Aorta (tissue), 5 donors: ENCODE measurements at places on chromosomes 7 and 10. TPM values are rescaled to one million over a fixed set of nuclear protein-coding genes. Genes with fewer than 3 reads are reported as not detected.

PLAC9 gene
- 113 TPM for total RNA-seq

ALOX5 gene
- total RNA-seq, result 25.3 TPM

FLNC gene
- total RNA-seq, result 135 TPM

DNA sequence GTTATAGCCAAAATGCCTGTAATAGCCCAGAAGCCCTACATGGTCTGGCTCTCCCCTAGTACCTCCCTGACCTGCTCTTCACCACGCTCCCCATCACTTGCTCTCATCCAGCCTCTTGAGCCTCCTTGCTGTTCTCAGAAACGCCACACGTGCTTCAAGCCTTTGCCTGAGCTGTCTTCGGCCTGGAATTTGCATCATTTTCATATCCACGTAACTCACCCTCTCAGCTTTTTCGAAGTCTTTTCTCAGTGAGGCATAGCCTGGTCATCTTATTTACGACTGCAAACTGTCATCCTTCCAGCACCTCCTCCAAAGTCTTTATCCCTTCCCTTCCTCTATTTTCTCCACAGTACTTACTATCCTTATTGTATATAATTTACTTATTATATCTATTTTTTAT lies 151.0 kb upstream of the AHR start:
- DNase-seq, result no peak

DNA sequence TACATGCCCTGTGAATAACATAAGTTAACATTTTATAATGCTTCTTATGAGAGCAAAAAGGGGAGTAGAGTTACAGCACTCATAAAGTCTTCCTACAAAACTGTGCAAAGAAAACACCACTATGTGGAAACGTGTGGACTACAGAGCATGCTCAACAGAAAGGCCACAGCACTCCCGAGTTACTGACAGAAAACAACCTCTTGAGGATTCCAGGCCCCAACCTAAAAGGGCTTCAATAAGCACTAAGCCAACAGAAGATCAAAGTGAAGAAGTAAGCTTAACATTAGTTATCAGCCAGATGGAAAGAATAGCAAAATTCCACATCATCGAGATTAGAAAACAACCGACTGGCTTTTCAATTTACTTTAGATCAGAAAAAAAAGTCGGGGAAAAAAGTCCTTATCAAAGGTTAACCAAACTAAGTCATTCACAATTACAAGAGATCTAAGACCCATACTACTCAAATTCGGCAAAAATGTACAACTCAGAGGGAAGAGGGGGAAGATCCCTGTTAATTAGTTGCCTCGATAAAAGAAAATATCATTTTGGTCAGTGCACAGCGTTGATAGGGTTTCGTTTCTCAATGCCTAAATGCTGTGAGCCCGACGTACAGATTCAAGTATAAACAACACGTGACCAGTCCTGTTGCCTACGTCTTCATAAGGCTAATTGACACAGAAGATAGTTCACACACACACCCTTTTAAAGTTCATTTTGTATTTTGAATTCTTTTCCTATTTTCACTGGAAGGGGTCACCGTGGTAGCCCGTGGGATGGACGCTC lies 1.4 kb downstream of the KBTBD2 start:
- DNase-seq, result no peak

- DNase-seq, result peak; percentile 87
Measured at GRCh38 chr10:89516149-89516832, 19.1 kb downstream of the SLC16A12 start.

GRCh38 chr10:71075759-71076472 lies 136.5 kb upstream of the UNC5B start:
- no peak for DNase-seq
